Amniotic epithelial cell (primary cell): ENCODE measurements at places on chromosomes 4 and X.

DNA sequence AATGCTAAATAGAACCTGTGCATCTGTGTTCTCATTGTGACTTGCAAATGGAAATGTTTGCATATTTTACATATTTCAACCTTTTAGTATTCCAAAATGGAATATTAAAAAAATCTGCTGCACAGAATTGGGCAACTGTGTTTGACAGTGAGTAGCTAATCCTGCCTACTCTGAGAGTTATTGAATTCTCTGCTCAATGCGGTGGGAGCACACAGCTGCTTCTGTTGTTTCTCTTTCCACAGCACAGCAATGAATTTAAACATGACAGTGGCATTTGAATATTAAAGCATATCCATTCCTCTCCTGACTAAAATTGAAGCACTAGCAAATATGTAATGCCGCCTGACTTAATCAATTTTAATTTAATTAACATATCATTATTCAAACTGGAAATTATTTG, 366.6 kb downstream of the GASK1B start:
- DNase-seq: no peak

GRCh38 chrX:19571711-19572110, 56.4 kb upstream of the MAP3K15 start:
- no peak for DNase-seq

DNA sequence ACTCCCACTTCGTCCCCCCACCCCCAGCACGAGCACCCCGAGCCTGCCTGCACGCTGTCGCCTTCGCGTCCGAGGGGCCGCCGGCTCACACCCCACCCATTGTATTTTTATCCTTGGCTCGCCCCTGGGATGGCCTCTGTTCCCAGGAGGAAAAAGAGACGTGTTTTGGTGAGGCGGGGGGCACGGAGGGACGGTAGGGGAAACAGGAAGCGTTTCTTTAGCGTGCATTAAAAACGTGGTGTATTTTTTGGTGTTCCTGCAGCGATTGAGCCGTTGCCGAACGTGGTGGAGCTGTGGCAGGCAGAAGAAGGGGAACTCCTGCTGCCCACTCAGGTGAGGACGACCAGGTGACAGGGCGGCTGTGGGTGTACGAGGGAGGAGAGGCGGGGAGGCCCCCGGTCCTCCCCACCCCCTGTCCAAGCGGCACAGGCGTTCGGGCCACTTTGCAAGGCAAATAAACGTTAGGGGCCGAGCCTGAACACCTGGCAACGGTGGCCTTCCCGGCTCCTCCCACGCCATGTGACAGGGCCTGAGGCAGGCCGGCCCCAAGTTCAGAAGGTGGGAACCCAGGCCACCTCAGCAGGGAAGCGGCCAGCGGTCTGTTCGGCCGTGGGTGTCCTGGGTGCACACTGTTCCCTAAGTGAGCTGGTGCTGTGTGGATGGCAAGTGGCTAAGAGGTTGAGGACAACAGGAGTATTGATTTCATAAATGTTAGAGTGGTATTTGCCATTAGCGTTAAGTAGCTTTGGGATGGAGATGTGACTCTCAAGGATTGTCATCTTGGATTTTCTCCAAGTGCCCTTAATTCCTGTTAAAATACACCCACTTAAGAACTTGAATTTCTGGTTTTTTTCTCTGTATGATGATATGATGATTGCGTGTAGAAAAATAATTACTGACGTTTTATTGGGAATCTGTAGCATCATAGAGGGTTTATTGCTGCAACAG, 1.1 kb downstream of the TMEM131L start:
- DNase-seq: no peak

DNA sequence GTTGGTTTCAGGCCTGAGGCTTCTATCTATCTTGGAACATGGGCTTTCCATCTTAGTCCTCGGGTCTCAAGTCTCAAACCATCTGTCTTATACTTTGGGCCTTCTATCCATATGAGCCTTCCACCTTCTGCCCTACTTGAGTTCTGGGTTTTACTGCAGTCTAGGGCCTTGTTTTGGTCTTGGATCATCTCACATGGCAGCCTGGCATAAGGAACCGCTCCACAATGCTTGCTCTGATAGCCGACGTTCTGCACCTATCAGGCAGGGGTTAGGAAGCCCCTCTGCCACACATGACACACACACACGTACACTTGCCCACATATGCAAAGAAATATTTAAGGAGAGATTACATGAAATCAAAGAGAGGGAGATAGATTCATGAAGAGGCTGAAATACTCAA, 264.0 kb downstream of the CHIC1 start:
- no peak for DNase-seq

DNA sequence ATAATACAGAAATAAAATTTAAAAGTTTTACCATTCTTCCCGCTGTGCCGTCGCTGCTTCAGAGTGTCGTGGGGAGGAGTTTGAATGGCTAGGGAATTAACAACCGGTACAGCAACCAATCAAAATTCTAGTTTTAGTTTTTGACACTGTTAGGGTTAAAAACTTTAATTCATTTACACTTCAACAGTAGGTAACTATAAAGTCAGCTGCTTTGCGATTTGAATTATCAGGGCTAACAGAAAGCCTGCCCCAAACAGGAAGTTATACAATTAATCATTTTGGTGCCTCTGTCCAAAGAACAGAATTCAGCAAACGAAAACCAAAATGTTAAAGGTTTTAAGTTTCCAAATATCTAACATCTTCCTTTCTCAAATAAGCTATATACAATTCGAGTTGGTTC, 2.3 kb downstream of the HNRNPD start:
- peak; percentile 1 for DNase-seq

- peak; percentile 20 for DNase-seq
Observed at GRCh38 chrX:123869488-123869887, 9.6 kb downstream of the XIAP start.

DNA sequence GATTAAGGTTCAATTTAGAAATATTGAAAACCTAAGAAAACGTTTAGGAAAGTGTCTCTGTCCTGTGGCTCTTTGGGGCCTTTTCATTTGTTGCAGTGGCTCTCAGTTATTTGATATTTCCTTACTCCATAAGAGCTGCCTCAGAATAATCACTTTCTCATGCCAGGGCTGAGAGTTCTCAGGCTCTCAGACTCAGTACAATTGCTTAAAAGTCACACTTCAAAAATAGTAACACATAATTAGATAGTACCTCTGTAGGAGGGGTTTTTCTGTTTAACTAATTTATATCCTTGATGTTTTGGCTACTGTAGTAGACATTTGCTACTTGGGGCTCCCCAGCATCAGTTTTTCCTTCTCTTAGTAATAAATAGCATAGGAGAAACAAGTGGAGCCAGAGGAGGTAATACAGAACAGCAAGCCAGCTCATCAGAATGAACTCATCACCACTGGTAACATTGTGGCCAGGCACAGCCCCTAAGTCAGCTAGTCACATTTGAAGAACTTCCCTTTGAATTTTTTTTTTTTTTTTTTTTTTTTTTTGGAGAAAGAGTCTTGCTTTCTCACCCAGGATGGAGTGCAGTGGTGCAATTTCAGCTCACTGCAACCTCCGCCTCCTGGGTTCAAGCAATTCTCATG, 8.0 kb upstream of the HNRNPD start:
- DNase-seq: no peak

- DNase-seq: peak; percentile 42
Observed at GRCh38 chr4:16034010-16034748, 49.6 kb downstream of the PROM1 start.

- no peak for DNase-seq
Observed at GRCh38 chrX:13285229-13285628, 34.6 kb downstream of the ATXN3L start.

- DNase-seq: peak; percentile 20
Observed at GRCh38 chrX:140157143-140157542, 191.8 kb upstream of the CXorf66 start.

- no peak for DNase-seq
Observed at GRCh38 chrX:40004921-40005291, 92.9 kb downstream of the BCOR start.

- no peak for DNase-seq
Observed at GRCh38 chr4:180550106-180550505, 1693.1 kb upstream of the TENM3 start.

GRCh38 chr4:182768838-182769237, 148.3 kb downstream of the DCTD start:
- DNase-seq: no peak

DNA sequence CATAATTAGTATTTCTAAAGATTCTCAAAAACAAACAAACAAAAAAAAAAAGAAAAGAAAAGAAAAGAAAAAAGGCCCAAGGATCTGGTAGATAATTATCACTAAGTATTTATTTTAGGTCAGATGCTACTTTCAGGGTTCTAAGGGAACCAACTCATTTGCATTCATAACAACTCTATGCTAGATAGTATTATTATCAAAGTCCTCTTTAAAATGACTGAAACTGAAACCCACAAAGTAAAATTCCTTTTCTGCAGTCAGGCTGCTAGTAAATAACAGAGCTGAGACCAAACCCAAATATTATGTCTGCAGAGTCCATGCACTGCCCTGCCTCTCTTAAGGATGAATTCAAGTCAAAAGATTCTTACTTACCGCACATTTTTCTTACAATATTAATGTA, 38.3 kb upstream of the MAPK10 start:
- DNase-seq: no peak

GRCh38 chr4:159776961-159777360, 674.1 kb downstream of the RAPGEF2 start:
- no peak for DNase-seq

DNA sequence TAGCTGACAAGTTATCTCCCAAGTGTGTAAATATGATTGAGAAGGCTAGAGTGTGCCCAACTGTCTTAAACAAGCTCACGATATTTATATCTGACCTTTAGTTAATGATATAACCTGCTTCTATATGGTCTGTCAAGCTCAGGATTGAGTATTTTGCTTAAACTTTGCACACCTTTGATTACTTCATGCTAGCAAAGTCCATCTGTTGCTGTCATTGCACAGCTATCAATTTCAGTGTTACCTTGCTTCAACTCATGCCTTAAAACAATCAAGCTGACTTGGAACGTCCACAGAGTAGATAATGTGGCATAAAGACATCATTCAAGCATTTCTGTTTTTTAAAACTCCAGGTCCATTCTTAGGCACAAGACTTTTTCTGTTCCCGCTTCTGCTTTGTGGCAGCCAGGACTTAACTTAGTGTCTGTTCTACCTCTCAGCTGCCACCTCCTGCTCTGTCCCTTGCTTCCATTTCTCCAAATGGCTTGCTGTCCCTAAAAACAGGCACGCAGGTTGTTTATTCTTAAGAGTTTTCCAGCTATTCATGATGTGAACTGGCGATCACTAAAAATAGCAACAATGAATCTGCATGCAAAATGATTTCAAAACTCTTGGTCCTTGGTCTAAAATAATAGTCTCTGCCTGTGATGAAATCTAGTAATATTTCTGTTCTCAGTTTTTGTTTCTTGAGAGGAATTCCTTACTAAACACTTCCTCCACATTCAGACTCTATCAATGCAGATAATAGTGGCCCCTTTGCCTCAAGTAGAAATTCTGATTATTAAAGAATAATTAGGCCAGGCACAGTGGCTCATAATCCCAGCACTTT, 16.3 kb upstream of the NEIL3 start:
- DNase-seq: peak; percentile 8

GRCh38 chr4:122046255-122046654, 94.4 kb upstream of the TRPC3 start:
- DNase-seq: no peak

DNA sequence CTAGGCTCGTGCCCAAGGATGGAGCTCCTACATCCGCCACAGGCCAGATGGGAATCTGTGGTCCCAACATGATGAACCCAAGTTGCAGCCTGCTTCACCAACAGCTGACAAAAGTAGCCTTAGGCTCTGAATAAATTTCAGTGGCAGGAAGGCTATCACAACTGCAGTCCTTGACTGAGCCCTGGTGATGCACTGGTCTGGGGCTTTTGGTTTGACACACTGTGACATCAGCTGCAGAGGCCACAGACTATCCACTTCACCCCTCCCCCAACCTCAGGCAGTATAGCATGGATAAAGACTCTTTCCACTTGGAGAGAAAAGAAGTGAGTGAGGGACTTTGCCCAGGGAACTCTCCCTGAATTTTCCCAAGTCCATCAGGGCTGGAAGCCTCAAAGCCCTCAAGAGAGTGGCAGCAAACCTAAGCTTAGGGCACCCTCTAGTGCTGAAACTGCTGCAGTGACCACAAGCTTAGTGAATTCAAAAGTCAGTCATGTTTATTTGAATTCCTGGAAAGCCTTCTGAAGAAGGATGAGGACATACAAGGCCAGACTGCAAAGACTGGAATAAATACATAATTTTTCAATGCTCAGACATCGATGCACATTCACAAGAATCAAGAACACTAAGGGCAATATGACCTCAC, 135.0 kb upstream of the TENT5D start:
- DNase-seq: peak; percentile 3

DNA sequence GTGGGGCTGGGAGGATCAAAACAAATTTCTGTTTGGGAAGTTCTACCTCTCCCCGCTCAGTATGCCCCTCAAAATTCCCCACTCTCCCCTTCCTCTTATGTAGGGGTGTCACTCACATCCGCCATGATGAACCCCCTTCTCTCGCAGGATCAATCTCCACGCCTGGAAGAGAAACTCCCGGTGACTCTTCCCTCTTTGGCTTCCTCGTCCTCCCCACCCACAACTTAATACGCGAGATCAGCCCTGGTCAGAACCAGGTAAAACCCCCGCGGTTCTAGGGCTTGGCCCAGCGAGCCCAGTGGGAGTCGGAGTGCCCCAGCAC, 427 bp downstream of the LAMTOR3 start:
- DNase-seq: peak; percentile 9

DNA sequence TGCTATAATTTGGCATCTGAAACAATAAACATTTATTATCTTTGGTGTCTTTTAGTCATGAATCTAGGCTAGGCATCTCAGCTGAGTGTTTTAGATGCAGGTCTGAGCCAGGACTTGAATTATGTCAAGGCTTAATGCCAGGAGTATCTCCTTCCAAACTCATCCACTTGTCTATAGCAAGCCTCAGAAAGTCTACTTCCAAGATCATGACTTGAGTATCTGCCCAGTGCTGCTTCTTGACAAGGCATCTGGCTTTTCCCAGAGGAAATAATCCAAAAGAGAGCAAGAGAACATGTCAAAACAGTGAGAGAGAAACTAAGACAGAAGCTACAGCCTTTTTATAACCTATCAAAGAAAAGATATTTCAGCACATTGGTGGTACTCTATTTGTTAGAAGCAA, 1052.1 kb upstream of the PCDH10 start:
- DNase-seq: no peak

- DNase-seq: no peak
Observed at GRCh38 chr4:40730091-40730679, 19.6 kb upstream of the NSUN7 start.

DNA sequence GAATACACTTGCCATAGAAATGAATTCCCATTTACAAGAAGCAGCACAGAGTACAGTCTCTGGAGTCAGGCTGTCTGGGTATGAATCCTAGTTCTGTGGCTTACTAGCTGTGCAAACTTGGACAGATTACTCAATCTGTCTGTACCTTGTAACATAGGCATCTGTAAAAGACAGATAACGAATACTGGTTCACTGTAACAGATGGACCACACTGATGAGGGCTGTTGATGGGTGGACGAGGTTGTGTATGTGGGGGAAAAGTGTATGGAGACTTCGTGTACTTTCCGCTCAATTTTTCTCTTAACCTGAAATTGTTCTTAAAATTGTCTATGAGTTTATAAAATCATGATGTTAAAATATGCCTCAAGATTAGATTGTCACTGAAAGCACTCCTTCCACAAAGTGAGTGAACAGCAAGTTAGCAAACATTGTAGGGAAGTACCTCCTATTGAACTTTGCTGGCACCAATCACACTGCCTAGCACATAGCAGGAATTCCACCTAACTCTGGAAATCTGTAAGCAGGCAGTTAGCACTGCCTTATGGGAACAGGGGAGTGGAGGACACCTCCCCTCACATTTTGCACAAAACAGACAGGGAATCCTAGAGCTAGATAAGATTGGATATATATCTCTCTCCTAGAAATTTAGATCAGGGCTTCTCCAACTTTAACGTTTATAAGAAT, 6.5 kb upstream of the EXOSC9 start:
- peak; percentile 74 for DNase-seq
